ENCODE measurements at places on chromosomes 6 and 20.

- DNase-seq: no peak
These were observed 1.8 kb downstream of the AARS2 start for GRCh38 chr6:44311304-44311703.

DNA sequence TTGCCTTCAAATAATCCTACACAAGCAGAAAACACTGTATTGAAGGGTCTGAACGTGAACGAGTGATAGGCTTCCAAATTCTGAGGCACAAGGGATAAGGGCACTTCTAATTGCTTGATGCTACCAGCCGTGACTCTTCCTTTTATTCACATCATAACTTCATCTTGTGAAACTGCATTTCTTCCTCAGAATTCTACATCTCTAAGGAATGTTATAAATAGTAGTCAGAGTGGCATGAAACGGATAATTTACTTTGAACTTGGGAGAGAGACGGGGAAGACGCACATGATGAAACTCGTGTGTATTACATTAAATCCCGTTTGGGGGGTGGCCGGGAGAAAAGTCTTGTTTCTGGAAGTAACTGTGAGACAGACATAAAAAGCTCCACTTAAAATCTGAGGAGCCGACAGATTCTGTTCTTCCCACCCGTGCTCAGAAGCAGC lies 754 bp downstream of the HDDC2 start:
- no peak for DNase-seq

GRCh38 chr20:18190338-18191233 lies 52.9 kb downstream of the KAT14 start:
- no peak for DNase-seq

DNA sequence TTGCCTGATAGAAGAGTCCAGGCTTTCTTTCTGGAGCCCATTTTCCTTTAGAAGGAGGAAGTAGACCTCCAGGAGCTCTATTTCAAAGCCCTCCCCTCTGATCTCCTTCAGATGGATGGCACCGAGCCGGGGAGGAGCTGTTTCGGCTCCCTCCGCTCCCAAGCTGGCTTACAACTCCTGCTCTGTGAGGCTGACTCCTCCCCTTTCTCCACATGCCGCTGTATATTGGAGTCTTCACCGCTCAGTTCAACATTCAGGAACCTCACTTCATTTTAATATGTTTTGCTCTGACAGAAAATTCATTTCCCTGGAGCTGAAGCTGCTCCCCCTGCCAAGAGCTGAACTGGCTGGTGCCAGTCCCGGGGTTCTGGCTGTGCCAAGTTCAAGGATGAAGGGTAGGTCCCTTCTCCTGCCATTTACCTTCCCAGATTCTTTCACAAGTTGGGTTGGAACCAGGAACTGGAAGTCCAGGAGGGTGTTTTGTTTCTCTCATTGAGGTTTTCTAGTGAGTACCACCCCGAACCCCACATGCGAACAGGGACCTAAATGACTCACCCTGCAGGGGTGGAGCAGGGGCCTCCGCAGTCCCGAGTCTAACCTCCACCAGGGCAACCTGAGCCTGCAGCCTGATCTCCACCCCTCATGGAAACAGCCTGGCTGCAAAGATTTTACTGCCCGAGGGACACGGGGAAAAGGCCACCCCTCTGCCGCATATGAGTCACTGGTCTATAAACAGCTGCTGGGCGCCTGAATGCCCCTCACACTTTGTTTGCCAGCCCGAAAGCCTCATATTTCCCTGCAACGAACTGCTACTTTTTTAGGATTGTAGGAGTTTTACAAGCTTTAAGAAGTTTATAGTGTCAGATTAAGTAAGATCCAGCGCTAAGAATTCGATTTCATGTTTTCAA lies 68.6 kb upstream of the FOXA2 start:
- no peak for DNase-seq

DNA sequence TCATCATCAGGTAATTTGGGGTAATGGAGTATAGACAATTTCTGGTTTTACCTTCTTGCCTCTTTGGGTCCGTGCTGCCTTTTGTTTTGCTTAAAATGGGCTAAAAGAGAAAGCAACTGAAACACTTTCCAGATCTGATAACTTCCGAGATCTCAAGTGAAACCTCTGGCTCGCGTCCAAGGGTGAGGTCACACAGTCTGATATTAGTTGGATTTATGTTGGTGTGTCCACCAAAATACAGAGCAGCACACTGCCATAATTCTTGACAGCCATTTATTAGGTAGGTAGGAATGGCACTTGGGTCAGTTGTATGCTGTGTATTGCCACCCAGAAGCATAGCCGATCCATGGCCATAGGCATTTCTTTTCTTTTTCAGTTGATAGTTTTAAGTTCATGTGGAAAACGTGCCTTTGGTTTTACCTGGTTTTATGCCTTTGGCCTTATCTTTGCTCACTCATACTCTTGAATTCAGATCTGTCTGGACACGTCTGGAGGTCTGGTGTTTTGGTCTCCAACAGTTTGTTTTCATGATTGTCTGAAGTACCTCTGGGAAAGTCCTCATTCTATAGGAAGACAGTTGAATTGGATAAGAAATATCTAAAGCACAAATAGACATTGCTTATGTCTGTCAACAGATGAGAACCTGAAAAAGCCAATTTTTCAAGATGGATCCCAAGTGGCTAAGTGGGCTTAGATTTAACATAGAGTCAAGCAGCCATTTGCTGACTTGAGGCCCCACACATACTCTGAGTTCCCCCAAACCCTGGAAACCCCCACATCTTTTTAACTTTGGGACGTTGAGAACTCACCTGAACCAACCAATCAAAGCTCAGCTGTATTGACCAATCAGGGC lies 320.8 kb downstream of the SOX4 start:
- no peak for DNase-seq

- no peak for DNase-seq
These were observed 17.8 kb downstream of the WDR27 start for GRCh38 chr6:169684056-169684455.

GRCh38 chr6:11621119-11621518 lies 83.6 kb downstream of the TMEM170B start:
- no peak for DNase-seq

- no peak for DNase-seq
These were observed 2.7 kb downstream of the SRF start for GRCh38 chr6:43173591-43174262.

GRCh38 chr6:168590406-168590805 lies 149.4 kb downstream of the SMOC2 start:
- no peak for DNase-seq

- DNase-seq: peak; percentile 93
These were observed 103.2 kb upstream of the BEND6 start for GRCh38 chr6:56851541-56852259.

GRCh38 chr6:113347436-113347835 lies 509.7 kb upstream of the MARCKS start:
- peak; percentile 19 for DNase-seq

DNA sequence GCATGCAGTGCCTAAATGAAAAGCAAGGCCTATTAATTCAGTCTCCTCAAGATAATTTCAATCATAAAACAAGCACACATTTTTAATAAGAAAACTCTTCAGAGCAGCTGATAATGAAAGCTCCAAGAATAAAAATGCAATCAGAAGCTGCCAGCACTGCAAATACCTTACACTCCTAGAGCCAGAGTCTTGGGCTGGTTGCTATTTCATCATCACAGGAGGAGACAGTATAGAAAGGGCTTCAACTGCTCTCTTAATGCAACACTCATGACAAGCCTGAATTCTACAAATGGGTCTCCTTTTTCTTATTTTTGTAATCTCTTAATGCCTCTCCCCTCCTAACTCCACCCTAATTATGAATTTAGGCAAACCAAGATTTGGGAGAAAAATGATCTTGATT lies 11.2 kb upstream of the MC3R start:
- DNase-seq: no peak

- no peak for DNase-seq
These were observed 192.3 kb downstream of the GJA1 start for GRCh38 chr6:121627761-121628160.

DNA sequence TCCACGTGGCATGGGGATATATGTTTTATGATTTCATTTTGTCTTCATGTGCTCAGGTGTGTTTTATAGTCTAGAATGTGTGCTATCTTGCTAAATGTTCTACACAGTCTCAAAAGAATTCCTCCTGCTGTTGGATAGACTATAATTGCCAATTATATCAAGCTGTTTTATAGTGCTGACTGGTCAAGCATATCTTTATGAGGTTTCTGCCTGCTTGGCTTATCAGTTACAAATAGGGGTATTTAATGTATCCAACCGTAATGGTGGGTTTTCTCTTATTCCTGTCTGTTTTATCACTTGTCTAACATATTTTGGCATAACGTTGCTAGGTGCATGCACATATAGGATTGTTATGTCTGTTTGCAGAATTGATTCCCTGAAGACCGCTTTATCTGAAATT lies 201.3 kb downstream of the EYS start:
- DNase-seq: no peak

- peak; percentile 73 for DNase-seq
These were observed 36.9 kb downstream of the ARHGAP18 start for GRCh38 chr6:129672881-129673631.

DNA sequence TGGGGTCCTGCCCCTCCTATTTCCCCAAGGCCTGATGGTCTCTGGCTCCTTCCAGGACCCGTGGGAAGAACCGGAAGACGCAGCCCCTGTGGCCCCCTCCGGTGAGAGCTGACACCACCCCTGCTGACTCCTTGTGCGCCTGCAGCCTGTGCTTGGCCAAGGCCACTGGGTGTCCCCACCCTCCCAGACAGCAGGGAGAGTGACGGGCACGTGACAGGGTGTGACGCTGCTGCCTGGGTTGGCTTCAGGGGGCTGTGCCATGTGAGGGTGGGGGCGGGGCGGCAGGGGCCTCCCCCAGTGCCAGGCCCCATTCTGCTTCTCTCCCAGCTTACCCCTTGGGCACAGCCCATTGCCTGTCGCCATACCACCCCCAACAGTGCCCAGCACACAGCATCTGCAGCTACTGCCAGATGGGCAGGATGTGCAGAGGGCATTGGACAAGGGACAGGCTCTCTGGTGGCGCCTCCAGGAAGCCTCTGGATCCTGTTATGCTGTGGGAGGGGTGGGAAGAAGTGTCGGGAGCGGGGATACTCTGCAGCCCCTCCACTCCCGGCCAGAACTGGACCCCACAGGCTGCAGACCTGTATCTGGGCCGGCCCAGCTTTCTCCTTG lies 2.9 kb downstream of the BIRC7 start:
- no peak for DNase-seq

- no peak for DNase-seq
These were observed 18.8 kb upstream of the TAGAP start for GRCh38 chr6:159063549-159063948.

GRCh38 chr6:166162599-166163342 lies 4.9 kb downstream of the TBXT start:
- no peak for DNase-seq

- DNase-seq: peak; percentile 92
These were observed 6.7 kb downstream of the RWDD2A start for GRCh38 chr6:83199863-83200225.

GRCh38 chr20:8522168-8522567 lies 390.1 kb downstream of the PLCB1 start:
- DNase-seq: no peak
